ENCODE measurements at places on chromosomes 3 and 15.

- no peak for DNase-seq
These were observed 312.5 kb downstream of the OXSM start for GRCh38 chr3:26102376-26102775.

DNA sequence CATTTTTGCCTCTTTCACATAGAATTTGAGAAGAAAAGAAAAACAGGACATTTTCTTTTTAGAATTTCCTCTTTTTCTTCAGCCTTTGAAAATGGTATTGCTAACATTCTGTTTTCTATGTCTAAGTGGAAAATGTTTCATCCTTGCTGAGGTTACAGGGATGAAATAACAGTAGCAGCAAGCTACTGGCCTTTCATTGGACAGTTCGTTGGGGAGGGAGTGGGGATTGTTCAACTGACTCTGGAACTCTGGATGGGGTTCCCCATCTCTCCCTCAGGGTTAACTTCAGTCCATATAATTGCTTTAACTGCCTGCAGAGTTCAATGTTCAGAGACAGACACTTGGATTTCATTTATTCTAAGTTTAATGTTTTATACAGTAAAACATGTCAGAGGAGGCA, 346.0 kb downstream of the NLGN1 start:
- no peak for DNase-seq

GRCh38 chr15:39272901-39273300, 308.0 kb upstream of the THBS1 start:
- no peak for DNase-seq

GRCh38 chr3:159126261-159127020, 324.6 kb downstream of the MFSD1 start:
- no peak for DNase-seq

- DNase-seq = no peak
These were observed 47.3 kb downstream of the CLDN11 start for GRCh38 chr3:170465955-170466354.

DNA sequence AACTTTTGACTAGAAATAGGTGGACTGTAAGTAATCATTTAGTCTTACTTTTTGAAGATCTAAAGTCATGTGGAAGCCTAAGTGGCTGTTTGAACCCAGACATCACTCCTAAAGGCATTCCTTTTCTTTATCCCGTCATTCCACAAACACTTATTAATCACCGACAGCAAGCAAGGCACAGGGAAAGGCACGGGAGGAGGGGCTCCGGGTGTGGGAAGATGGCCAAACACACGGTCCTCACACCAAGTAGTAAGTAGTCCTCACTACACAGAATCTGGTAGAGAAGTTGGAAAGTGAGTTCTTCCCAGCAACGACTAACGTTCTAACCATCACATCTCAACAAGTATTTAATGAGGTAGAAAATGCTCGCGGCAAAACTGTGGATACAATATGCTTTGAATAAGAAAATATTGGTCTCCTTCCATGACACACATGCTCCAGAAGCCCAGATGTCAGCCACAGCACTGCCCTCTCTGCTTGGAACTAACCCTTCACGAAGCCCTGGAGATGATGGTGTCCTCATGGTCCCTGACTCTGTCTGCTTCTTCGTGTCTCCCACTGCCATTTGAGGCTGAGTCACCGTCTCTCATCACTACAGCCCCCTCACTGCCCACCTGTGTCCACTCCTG, 202.2 kb downstream of the OPA1 start:
- DNase-seq = no peak

- no peak for DNase-seq
These were observed 1.2 kb upstream of the HYAL1 start for GRCh38 chr3:50304601-50305000.

- no peak for DNase-seq
These were observed 511.9 kb downstream of the PYDC2 start for GRCh38 chr3:191972714-191973398.
